ENCODE measurements at places on chromosomes 16 and 17.

- DNase-seq: no peak
Observed at GRCh38 chr16:48408688-48409087, 23.5 kb upstream of the SIAH1 start.

DNA sequence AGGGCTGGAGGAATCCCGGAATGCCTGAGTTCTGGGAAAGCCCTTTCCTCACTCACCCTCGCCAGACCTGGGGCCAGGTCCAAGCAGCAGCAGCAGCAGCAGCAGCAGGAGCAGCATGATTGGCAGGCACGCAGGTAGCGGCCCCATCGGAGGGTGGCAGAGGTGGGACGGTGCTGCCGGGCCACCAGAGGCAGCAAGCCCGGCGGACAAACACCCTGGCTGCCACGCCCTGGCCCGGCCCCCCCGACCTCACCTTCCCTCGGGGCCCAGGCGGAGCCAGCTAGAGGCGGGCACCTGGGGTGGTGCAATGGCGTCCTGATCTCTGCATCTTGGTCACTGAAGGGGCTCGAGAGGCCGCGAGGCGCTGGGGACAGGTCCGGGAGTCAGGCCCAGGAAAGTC lies 122.4 kb downstream of the LAT start:
- DNase-seq: no peak

DNA sequence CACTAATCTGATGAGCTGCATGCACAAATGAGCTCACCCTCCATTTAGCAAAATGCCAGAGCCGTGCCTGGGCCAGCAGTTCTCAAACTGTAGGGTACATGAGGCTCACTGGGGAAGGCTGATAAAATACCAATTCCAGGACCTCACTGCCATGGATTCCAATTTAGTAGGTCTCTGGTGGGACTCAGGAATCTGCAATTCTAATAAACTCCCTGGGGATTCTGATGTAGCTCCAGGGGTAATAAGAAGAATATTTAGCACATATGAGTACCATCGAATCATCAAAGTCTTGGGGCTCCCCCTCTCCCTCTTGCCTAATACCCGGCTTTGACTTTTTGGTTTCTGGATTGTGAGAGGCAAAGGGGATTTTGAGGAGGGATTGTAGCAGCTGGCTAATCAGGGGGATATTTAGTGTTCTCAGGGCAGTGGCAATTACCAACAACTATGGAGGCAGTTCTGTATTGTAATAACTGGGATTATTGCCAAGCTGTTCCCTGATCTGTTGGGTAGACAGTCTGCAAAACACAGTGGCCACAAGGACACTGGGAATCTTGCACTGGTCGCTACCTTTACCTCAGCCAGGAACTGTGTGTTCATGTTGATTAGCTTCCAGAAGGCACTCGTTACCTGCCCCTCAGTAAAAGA lies 140.4 kb downstream of the SHISA9 start:
- no peak for DNase-seq

- no peak for DNase-seq
Observed at GRCh38 chr17:29102741-29103181, 59.8 kb downstream of the PIPOX start.

DNA sequence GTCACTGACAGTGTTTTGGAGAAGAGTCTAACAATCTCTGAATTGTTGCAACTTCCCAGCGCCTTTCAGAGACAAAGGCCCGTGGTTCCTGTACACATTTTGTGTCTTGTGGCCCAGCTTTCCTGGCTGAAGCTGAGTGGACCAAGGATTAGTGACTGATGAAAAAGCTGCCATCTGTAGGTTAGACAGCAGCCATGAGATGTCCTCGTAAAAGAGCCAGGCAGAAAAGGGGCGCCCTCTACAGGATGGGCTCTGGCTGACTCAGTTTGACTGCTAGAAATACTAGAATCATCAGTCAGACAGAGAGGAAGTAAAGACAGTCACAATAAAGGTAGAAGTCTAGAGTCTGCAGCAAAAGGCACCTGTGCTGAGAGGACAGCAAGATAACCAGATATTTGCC lies 26.5 kb upstream of the NF1 start:
- DNase-seq: peak; percentile 49

- DNase-seq: no peak
Observed at GRCh38 chr17:75155191-75155601, 884 bp upstream of the JPT1 start.

DNA sequence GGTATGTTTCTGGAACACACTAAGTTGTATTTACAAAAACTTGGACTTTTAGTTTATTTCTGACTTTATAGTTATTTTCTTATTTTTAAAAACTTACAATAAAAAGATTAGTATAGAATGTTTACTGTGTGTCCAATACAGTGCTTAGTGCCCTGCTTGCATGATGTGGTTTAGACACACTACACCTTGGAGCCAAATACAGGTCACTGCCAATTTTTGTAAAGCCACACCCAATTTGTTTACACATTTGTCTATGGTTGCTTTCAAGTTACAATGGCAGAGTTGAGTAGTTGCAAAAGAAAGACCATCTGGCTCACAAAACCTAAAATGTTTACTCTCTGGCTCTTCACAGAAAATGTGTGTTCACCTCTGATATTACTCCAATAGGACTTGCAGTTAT lies 807.1 kb downstream of the KCNJ2 start:
- no peak for DNase-seq

DNA sequence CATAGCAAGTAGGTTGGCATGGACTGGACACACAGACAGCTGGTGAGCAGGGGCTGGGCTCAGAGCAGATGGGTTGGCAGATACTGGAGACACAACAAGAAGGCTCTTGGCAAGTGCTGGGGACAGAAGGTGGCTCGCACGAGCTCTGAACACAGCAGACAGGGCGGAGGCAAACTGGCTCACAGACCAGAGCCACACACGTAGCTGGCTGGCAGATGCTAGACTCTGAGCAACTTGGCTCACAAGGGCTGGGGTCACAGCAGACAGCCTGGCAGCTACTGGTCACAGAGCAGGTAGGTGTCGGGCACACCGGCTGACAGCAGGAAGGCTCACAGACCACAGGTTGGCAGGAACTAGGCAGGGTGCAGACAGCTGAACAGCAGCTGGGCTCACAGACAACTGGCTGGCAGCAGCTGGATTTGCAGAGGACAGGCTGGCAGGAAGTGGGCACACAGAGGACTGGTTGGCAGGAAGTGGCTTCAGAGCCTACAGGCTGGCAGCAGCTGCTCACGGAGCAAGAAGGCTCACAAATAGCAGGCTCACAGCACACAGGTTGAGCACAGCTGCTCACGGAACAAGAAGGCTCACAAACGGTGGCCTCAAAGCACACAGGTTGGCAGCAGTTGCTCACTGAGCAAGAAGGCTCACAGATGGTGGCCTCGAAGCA lies 725 bp downstream of the KRTAP16-1 start:
- peak; percentile 30 for DNase-seq

GRCh38 chr17:33291248-33292200 lies 1.6 kb downstream of the ASIC2 start:
- DNase-seq: no peak

DNA sequence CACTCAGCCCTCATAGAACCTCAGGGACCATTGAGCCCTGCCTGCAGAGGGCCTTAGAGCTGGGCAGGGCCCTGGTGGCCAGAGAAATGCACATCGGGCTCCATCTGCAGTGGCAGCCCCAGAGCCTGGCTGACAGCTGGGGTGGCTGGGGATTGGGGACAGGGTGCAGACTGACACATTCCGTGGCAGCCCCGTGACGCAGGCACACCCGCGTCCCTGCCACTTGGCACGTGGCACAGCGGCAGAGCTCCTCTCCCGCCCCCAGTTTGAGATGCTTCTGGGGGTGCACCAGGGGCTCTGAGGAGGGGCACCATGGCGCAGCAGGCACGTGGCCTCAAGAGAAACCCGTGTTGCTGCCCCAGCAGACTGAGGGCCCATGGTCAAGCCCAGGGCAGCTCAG lies 2.2 kb downstream of the FBXL16 start:
- DNase-seq: no peak

GRCh38 chr16:49348408-49349176 lies 25.0 kb upstream of the C16orf78 start:
- no peak for DNase-seq

DNA sequence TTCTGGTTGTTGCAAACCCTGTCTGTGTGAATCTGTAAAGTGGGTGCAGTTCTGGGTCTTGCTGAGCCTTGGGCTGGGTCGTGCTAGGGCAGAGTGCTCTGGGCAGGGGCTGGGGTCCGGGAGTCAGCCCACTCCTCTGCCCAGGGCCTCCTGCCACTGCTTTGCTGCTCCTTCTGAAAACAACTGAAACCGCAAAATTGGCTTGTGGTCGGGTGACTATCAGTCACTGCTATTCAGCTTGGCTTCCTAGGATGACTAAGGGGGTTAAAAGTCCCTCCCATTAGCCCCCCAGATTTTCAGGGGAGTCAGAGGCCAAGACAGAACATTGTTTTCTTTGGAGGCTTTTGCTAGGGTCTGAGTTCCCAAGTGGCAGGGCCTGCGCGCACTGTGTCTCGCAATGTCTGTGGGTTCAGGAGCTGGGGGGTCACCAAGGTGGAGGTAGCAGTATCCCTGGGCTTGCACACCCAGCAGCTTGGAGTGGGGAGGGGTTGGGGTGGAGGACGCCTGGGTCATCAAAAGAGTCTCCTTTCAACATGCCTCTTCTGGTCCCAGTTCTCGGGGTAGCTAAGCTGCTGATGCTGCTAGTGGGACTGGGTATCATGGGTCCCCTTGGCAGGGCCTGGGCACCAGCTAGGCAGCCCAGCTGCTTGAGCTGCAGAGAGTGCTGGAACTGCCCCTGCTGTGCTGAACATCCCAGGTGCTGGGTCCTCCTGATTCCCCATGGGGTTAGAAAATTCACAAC lies 13.5 kb upstream of the TBX21 start:
- DNase-seq: peak; percentile 72

GRCh38 chr16:74031551-74031950 lies 265.1 kb upstream of the PSMD7 start:
- no peak for DNase-seq

- DNase-seq: no peak
Observed at GRCh38 chr17:75418531-75418930, 13.1 kb upstream of the GRB2 start.

- no peak for DNase-seq
Observed at GRCh38 chr17:42153919-42154742, 658 bp downstream of the RAB5C start.

GRCh38 chr17:14046978-14047377 lies 22.3 kb upstream of the COX10 start:
- no peak for DNase-seq

DNA sequence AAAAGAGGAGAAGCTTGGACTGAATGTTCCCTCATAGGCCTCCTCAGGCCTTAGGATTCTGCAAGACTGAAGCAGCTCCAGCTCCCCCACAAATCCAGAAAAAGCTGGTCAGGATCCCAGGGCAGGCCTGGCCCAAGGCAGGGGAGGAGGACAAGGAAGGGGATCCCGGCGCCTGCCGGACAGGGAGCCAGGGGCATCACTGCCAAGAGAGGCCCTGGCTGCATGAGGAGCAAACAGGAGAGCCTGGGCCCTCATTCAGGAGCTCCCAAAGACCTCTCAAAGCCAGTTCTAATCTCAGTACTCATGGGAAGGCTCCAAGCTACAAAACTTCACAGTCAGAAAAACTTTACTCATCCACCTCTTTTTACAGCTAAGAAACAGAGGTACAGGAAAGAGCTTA lies 67.3 kb downstream of the ZNF423 start:
- DNase-seq: no peak

DNA sequence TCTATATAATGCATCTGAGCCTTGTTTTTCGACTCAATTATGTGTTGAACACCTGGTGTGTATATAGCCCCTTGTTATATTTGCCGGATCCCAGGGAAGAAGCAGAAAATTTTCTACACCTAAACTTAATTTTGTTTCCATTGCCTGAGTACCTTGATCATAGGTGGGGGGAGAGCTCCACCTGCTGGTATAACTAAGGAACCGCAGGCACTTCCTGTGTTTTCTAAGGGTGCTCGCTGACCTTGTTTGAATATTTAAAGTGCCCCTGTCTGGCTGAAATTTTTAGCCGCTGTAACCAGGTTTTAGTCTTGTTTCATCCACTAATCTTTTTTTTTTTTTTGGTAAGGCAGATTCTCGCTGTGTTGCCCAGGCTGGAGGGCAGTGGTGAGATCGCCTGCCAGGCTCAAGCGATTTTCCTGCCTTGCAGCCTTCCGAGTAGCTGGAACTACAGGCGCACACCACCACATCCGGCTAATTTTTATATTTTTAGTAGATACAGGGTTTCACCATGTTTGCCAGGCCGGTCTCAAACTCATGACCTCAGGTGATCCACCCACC lies 6.5 kb upstream of the NUBP1 start:
- peak; percentile 65 for DNase-seq

DNA sequence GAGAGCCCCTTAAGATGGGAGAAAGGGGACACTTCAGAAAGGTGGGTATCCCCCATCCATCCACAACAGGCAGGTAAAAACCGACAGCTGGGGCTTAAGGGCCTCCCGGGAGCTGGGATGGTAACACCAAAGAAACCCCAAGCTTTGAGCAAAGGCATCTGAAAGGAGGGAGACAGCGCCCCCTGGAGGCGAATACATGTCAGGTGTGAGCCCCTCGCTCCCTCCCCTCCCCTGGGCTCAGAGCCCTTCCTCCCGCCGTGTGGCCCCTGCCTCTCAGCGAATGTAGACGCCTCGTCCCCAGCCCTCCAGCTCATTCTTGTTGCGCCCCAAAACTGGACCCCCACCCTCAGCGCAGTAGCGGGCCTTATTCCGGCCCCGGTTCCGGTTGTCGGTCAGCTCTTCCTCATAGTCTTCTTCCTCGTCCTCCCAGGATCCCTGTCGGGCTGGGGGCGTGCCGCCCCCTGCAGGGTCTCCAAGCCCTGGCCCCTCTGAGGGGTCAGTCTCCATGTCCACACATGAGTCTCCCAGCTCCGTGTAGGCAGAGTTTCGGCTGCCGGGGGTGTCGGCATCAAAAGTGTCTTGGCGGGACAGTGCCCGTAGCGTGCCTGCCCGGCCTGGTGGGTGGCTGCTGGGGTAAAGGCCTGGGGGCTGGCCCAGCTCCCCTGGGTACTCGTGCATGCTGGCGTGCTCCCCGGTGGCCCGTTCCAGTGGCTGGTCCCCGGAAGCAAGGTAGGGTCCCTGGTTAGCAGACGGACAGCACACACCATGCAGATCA lies 9.1 kb upstream of the ARL5C start:
- DNase-seq: peak; percentile 75

DNA sequence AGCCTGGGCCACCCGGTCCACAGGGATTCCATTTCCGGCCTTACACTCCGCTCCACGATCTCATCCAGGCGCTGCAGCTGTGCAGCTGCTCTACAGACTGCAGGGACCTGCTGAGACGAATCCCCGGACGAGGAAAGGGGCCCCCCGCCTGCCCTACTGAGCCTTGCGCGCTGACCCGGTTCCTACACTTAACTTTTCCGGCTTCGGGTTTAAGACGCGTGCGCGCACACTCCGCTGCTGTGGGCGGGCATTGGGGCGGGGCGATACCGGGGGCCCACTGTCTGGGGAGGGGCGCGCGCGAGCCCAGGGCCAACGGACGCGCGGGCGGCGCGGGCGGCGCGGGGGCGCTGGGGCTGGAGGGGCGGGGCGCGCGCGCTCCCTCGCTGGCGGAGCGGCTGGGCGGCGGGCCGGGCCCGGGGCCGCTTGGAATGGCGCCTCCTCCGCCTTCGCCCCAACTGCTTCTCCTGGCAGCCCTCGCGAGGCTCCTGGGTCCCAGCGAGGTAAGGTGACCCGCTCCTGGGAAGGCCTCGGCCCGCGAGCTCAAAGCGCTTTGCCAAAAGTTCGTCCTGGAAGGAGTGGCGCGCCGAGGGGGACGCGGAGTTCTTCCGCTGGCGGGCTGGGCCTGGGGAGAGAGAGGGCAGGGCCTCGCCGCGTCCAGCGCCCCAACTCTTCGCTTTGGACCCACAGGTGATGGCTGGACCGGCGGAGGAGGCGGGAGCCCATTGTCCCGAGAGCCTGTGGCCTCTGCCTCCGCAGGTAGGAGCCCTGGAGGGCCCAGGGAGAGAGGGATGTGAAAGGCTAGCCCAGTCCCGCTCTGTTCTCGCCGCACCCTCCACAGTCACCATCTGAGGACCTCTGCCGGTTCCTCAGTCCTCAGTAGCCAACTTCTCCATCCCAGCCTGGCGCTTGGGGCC lies at the start of gene TP53I13:
Gene TP53I13 (plus strand): TSS at position 371 of the 914 bp plus-strand sequence. CDS start 58 bp downstream, at position 429.
- peak; percentile 84 for DNase-seq

Data from stimulated activated CD4-positive, alpha-beta T cell treated with anti-CD3 and anti-CD28 coated beads, Interleukin-2, amount 100 ng/mL, for 48 hours (primary cell).